NCI-H510A (cell line): ENCODE measurements at places on chromosomes 3 and 15.

DNA sequence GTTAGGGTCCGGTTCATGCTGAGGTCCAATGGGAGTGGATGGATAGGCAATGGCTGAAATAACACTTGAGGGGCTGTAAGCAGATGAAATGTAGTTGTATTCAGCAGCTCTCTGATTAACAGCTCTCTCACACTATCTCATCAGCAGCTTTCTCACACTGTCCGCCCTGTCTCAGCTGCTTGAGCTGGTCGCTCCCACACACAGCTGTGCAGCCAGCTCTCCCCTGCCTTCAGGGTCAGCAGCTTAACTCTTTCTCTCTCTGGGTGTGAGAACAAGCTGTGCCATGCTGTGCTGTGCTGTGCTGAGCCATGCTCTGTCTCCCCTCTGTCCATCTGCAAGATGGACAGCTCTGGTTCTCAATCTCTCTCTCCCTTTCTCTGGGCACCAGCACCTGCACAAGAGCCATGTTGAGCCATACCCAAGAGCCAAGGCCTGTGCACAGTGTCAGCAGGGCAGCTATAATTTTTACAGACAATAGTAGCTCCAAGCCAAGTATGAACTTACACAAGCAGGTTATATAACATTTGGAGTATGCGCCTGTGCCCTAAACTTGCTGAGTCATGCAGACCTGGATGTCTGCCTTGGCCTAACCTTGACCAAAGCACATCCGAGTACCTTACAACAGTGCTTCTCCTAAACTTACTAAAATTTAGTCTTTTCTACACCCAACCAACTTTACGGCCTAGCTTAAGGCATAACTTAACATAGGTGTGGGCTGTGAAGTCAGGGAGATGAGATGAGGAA lies 291.3 kb upstream of the TRIM42 start:
- DNase-seq: no peak

DNA sequence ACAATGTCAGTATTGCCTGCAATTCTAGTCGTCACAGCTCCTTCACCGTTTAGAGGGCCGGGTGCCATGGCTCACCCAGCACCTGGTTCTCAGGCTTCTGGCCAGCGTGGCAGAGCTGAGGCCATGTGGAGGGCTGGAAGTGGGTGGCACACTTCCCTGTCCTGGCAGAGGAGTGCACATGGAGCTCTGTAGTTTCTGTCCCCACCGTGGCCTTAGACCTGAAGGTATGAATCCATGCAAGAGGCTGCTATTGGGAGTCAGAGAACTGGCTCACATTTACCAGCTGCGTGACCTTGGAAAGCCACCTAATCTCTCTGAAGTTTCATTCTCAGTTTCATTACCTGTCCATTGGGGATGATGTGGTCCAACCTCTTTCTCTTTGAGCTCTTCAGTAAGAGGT lies 22.2 kb downstream of the EPHB1 start:
- DNase-seq: no peak

DNA sequence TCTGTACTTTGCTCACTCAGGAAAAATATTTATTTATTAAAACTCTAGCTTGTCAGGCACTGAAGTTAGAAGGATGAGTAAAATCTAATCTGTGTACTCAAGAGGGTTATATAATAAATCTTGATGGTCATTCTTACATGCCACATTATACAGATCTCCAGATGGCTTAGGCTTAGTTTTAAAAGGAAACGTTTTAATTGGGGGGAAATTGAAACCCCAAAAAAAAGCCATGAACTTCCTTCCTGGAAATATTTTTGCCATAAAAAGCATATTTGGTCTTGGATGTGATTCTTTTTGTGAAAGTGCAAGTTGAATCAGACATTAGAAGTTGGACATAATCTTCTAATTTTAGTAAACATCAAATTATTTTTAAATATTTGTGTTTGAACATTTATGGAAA lies 6.0 kb downstream of the SENP8 start:
- DNase-seq: no peak

GRCh38 chr3:98233468-98233867 lies 30.6 kb upstream of the OR5H6 start:
- DNase-seq: no peak

DNA sequence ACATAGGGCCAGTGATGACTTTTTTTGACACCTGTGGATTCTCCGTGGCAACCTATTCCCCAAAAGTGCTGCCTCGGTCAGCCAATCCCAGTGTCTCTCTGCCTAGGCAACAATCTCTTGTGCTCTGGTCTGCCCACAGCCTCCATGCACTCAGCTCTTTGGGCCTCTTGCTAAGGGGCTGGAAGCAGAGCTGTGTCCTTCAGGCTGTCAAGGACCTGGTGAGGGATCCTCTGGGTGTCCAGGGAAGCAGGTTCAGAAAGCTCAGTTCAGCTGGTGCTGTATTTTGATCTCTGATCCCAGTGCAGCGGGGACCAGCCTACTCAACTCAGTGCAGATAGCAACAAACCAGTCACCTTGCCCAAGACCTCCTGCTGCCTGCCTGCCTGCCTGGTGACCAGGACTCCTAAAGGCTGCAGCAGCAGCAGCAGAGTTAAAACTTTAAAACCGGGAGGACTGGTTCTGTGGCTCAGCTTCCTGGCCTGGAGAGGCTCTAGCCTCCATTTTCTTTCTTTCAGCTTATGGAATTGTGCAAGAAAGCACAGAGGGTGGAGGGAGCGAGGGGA lies 6.2 kb downstream of the PAK6 start:
- peak; percentile 85 for DNase-seq

GRCh38 chr3:29486096-29486495 lies 205.2 kb downstream of the RBMS3 start:
- DNase-seq: peak; percentile 36

GRCh38 chr15:87752250-87752951 lies 504.1 kb downstream of the NTRK3 start:
- DNase-seq: no peak

DNA sequence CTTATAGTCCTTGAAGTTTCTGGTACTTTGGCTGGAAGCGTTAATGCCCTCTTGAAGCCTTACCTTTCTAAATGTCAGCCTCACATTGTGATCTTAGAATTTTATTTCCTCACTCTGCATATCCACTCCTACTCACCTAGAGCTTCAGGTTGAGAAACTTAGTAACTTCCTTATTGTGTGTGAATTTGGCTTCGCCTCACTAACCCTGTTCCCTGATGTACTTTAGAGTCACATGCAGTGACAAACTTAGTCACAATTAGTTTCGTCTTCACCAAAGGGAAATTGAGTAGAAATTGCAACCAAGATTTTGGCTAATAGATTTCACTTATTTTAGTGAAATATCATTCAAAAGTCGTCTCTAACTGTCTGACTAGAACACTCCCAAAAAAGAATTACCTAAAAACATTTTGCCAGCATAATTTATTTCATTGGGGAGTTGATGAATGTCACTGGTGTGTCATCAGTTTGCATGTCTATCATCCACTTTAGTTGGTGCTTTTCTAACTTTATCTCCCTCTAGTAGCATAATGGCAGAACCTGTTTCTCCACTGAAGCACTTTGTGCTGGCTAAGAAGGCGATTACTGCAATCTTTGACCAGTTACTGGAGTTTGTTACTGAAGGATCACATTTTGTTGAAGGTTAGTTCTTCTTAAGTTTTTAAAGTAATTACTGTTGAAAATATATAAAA lies 960 bp downstream of the MFN1 start:
- DNase-seq: no peak

DNA sequence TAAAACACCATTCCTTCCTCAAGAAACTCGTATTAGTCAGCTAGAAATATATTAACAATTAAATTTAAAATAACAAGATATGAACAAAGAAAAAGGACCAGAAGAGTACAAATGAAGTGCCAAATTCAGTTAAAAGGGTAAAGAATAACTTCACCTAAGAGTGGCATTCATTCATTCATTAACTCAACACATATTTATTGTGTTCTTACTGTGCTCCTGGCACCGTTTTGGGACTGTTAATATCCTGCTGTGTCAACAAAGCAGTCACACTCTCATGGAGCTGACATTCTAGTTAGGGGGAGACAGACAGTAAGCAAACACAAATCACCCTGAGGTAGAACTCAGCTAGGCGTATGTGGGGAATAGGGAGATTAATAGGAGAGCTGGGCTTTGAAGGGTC lies 123.6 kb upstream of the DPPA4 start:
- no peak for DNase-seq

- no peak for DNase-seq
Observed at GRCh38 chr3:102530415-102531181, 95.8 kb downstream of the ZPLD1 start.

DNA sequence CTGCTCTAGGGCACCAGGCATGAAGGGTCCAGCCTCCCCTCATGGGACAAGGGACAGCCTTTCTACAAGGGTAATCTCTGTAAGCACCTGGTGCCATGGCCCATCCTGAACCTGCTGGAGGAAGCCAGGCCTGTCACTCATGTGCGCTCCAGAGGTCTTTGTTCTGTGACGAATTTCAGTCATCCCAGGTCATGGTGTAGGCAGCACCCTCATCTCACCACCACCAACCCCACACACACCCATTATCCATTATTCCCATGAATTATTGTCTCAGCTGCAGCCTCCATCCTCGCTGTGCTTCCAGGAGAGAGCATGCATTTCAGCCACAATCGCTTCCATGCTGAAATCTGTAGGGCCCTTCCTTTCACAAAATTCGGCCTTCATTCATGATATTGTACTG lies 419.3 kb downstream of the EPHB1 start:
- DNase-seq: no peak

DNA sequence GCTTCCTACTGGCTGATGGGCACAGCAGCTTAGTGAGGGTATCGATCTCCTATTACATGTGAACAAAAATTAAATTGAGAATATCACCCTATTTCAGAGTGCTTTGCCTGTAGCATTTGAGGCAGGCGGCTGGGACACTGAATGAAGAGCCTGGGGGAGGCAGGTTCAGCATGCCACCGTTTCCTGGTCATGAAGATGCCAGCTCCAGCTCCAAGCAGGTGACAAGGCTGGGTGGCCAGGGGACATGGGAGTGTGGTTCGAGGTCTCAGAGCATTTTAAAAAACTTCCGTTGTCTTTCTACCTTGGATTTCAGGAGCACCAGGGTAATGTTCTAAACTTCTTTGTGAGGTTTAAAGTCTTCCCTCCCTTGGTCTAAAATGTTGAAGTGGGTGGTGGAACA lies 158.2 kb downstream of the RPLP1 start:
- DNase-seq: no peak

DNA sequence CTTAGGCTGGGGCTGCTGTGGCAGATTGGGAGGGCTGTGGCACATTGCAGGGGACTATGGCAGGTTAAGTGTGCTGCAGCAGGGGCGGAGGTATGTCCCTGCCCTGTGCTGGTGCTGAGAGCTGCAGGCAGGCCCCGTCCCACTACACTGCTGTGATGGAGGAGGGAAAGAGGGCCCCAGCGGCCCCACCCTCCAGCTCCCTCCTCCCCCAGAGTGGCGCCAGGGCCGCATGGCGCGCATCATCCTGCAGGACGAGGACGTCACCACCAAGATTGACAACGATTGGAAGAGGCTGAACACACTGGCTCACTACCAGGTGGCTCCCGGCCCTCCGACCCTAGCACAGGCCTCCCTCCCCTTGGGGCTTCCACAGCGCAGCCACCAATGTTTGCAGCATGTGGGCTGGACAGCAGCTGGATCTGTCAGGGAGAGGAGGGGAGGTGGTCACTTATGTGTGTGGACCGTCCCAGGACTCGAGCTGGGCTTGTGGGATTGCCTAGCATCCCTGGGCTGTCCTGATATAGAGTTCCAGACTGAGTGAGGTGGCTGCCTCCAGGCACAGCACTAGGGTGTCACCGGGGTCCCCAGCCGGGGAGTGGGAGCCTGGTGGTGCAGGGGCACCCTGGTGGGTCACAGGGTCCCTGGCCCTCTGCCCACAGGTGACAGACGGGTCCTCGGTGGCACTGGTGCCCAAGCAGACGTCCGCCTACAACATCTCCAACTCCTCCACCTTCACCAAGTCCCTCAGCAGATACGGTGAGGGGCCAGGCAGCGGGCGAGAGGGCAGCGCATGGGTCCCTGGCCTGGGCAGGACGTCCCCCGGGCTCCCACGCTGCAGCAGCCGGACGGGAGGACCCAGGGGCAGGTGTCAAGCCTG lies 46.1 kb downstream of the PLXNA1 start:
- no peak for DNase-seq

GRCh38 chr3:131387796-131388489 lies 6.4 kb downstream of the NUDT16 start:
- no peak for DNase-seq

GRCh38 chr3:23829242-23829934 lies 23.6 kb downstream of the UBE2E1 start:
- no peak for DNase-seq

DNA sequence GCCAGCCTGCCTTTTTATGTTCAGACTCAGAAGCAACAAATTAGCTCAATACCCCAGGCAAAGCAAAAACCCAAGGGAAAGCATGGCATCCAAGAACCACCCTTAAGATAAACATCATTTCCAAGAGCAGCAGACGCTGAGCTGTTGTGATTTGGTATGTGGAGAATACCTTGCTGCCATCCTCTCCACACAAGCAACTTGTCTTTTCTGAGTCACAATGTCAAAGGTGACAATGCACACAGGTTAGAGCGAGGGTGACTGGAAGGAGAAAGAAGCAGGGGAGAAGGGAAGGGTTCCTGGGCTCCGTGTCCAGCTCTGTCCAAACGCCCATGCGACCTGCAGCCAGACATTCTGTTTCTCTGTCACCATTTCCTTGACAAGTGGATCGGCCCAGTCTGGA lies 6.0 kb downstream of the PCSK6 start:
- no peak for DNase-seq

DNA sequence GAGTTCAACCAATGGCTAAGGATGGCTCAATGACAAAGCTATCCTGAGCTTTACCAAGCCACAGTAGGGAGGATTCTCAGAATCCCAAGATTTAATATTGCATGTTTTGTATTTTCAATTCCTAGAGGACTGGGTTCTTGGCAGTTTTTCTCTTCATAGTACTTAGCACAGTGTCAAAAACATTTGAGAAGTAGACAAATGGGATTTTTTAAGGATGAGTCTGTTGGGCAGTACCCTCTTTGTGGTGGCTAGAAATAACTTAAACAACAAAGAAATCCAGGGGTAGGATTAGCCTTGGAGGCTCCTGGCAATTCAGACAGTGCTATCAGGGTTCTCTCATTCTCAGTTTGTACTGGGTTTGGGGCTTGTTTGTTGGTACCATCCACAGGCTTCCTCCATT lies 212.8 kb upstream of the RORA start:
- DNase-seq: no peak

GRCh38 chr3:3184876-3185275 lies 5.4 kb upstream of the CRBN start:
- DNase-seq: no peak

DNA sequence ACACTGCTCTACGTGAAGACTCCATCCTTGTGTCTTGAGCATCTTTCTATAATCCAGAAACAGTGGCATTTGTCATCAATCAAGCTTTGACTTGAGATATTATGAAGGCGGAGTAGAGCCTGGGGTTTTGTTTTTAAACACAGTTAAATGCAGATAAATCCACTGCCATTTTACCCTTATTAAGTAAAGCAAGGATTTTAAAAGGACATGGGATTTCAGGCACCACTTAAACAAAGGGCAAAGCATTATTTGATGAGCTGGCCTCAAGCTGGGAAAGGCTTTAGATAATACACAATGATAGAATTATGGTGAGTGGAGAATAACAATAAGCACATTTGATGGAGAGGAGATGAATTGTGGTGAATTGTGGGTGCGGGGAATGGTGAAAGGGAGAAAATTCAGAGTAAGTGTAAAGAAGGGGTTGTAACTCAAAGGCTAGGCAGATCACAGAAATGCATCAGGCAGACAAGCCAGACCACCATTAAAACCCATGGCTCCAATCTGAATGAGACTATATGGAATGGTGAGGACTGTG lies 54.9 kb upstream of the GLCE start:
- no peak for DNase-seq

GRCh38 chr15:76968306-76968705 lies 26.6 kb upstream of the PSTPIP1 start:
- no peak for DNase-seq
